Amygdala (tissue), 56 donors: ENCODE measurements at places on chromosomes 5 and 9.

DNA sequence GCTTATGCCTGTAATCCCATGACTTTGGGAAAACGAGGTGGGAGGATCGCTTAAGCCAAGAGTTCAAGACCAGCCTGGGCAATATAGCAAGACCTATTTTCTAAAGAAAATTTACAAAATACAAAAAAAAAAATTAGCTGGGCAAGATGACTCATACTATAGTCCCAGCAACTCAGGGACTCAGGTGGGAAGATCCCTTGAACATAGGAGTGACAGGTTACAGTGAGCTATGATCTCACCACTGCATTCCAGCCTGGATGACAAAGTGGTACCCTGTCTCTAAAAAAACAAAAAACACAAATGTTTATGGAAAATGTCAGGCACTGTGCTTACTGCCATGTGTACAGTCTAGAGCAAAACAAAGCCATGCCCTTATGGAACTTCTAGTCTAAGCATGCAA lies 823.3 kb upstream of the DMAC1 start:
- DNase-seq = no peak

GRCh38 chr9:130539420-130540223 lies 39.8 kb upstream of the FUBP3 start:
- DNase-seq = no peak

DNA sequence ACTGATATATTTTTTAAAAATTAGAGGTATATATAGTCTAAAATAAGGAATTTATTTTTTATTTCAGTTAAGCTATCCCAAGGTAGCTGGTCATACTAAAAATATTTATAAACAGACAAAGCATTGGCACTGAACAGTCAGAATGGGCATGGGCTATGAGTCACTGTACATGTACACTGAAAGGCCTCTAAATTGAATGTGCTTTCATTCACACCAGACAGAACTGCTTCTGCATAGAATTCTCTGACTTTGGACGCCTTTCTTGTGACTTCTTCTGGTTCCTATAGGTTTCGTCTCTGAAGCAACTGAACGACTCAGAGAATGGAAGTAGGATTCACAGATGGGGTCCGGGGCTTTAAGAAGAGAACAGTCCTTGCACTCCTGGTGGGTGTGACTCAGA lies 394.8 kb upstream of the MEF2C start:
- no peak for DNase-seq

DNA sequence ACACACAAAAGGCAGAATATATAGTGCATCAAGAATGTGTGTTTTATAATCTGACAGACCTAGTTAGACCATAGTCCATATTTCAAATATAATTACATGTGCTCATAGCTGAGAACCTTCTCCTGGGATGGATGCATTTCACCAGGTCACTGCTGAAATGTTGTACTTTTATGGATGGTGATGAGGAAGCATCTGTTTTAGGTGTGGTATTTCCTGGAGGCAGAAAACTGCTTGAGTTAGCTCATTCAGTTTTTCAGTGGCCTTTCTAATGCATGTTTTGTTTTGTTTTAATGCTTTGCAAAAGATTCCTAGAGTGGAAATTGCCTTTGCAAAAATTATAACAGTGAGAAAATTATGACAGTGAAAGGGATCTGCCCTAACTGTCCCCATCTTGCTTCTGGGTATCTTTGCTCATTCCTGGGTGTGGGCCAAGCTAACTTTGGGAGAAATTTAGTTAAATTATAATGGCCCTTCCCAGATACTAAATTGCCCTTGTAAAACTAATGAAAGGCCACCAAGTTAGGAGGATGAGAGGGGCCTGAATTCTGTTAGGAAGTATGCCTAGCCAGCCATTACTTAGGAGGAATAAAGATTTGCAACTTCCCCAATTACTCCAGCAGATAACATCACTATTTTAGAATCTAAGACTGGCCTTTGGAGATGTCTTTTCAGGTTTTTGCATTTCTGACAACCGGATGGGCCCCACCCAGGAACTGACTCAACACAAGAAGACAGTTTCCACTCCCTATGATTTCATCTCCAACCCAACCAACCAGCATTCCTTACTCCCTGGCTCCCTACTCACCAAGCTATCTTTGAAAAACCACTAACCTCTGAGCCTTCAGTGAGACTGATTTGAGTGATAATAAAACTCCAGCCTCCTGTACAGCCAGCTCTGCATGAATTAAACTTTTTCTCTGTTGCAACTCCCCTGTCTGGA lies 7.0 kb upstream of the IL12B start:
- no peak for DNase-seq

- no peak for DNase-seq
Measured at GRCh38 chr9:33124751-33125381, 42.3 kb downstream of the B4GALT1 start.

- no peak for DNase-seq
Measured at GRCh38 chr9:98611319-98611718, 97.4 kb downstream of the GABBR2 start.

- DNase-seq = no peak
Measured at GRCh38 chr9:122349201-122349600, 21.6 kb upstream of the PTGS1 start.

- no peak for DNase-seq
Measured at GRCh38 chr5:72117307-72117706, 10.0 kb downstream of the MAP1B start.

DNA sequence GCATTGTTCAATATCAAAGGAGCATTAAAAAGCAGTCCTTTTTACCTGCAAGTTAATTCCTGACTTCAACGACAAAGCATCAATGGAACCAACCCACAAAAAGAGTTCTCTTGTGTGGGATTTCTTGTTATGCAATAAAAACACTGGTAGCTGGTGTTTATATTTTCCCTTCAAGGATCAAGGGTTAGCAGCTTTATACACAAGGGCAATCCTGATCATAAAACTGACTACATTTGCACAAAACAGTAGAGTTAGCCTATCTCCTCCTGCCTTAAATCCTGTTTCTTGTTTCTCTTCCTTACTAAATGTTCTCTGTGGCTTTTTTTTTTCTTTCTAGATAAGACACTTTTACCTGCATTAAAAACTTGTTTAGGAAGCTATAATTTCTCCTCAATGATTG lies 306.4 kb downstream of the SLCO4C1 start:
- no peak for DNase-seq
